ENCODE measurements at places on chromosomes 4 and X.
A peak's percentile ranks its signal among the peaks of the same experiment; 100 is the strongest.

DNA sequence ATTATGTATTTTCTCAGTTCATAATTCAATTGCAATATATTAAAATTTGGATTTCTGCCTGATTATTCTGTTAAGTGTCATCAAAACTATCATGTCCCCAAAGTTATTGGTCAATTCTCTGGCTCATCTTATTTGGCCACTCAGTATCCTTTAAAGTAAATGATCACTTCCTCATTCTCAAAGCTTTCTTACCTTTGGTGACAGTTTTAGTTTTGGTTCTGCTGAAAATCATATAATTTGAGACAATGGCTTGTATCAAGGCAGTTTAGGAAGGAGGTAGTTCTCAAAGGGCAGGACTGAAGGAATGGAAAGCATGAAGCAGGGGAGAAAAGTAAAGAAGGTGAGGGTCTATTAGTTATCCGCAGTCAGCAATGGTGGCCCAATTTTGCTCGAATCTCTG lies 1832.1 kb downstream of the ARAP2 start:
- peaks cover 22% of the 10 kb centered on the region for H3K36me3 ChIP-seq
- H3K27me3 ChIP-seq, result no peaks in the 10 kb centered on the region
- H3K4me3 ChIP-seq, result no peak overlapping the region
- H3K27ac ChIP-seq, result no peak overlapping the region
- DNase-seq, result no peak
- H3K4me1 ChIP-seq, result no peaks in the 10 kb centered on the region

DNA sequence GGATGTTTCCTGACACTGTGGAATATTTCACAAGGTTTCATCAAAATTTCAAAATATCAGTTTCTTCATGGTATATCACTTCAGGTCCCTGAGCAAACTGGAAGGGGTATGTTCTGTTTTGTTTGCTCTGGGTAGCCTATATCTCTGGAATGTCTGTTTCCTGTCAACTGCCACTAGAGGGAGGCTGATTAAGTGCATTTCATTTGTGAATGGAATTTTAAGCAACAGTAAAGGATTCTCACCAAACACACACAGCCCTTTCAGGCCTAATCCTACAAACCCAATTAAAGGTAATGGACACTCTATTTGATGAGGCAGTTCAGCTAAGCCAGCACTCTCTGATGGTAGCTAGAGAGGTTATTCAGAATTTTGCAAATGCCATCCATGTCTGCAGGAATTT lies 307.1 kb downstream of the TEX13A start:
- peaks cover 3% of the 10 kb centered on the region for H3K4me1 ChIP-seq
- H3K27me3 ChIP-seq, result no peaks in the 10 kb centered on the region
- no peak overlapping the region for H3K4me3 ChIP-seq
- H3K27ac ChIP-seq, result no peak overlapping the region

GRCh38 chr4:53914313-53915016 lies 149.9 kb downstream of the CHIC2 start:
- DNase-seq, result no peak
- peaks cover 5% of the 10 kb centered on the region for H3K27me3 ChIP-seq
- peaks cover 2% of the 10 kb centered on the region for H3K4me1 ChIP-seq
- no peaks in the 10 kb centered on the region for H3K36me3 ChIP-seq
- H3K4me3 ChIP-seq, result no peak overlapping the region

GRCh38 chr4:147370473-147370872 lies 110.4 kb upstream of the EDNRA start:
- peaks cover 29% of the 10 kb centered on the region for H3K36me3 ChIP-seq
- H3K4me1 ChIP-seq, result peaks cover 35% of the 10 kb centered on the region
- no peak overlapping the region for H3K4me3 ChIP-seq
- H3K27ac ChIP-seq, result peak overlapping the region; percentile 28

- H3K4me3 ChIP-seq, result no peak overlapping the region
- peak overlapping the region; percentile 86 for H3K27ac ChIP-seq
- peaks cover 58% of the 10 kb centered on the region for H3K4me1 ChIP-seq
- no peaks in the 10 kb centered on the region for H3K36me3 ChIP-seq
- DNase-seq, result no peak
These were observed 24.8 kb upstream of the AFAP1 start for GRCh38 chr4:7964459-7964858.

- DNase-seq, result no peak
- no peak overlapping the region for H3K27ac ChIP-seq
- H3K27me3 ChIP-seq, result no peaks in the 10 kb centered on the region
These were observed 84.8 kb upstream of the ZNF827 start for GRCh38 chr4:146023334-146023967.

All from mesothelial cell of epicardium (in vitro differentiated cells).